ENCODE measurements at places on chromosomes 1 and 21. TPM values are rescaled to one million over a fixed set of nuclear protein-coding genes. Genes with fewer than 3 reads are reported as not detected.

GRCh38 chr1:211323156-211324063, 3.2 kb upstream of the TRAF5 start:
- no peaks in the 10 kb centered on the region for H3K36me3 ChIP-seq
- H3K27me3 ChIP-seq = no peaks in the 10 kb centered on the region
- no peak overlapping the region for H3K27ac ChIP-seq
- peaks cover 32% of the 10 kb centered on the region for H3K4me1 ChIP-seq

- H3K4me1 ChIP-seq = no peaks in the 10 kb centered on the region
- H3K4me3 ChIP-seq = no peak overlapping the region
- H3K27me3 ChIP-seq = peaks cover 8% of the 10 kb centered on the region
- no peak for DNase-seq
- H3K27ac ChIP-seq = no peak overlapping the region
- no peaks in the 10 kb centered on the region for H3K36me3 ChIP-seq
Observed at GRCh38 chr1:74579425-74579824, 67.0 kb upstream of the LRRC53 start.

DNA sequence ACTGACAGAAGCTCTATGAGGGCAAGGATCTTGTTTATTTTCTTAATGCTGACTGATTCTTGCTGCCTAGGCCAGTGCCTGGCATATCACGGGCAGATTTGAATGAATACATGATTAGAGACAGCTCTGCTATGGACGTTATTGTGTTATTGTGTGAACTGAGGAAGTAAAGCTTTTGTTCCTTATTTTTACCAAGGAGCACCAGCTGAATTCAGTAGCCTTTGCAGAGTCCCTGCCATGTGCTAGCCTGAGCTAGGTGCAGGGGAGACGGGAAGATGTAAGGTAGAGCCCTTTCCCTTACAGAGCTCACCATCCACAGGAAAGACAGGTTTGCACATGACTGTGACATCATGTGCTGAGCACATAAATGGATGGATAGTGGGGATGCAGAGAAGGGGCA, 36.0 kb upstream of the SCMH1 start:
- H3K27ac ChIP-seq = no peak overlapping the region
- no peaks in the 10 kb centered on the region for H3K4me1 ChIP-seq
- peaks cover 7% of the 10 kb centered on the region for H3K36me3 ChIP-seq
- peaks cover 72% of the 10 kb centered on the region for H3K27me3 ChIP-seq
- no peak overlapping the region for H3K4me3 ChIP-seq

GRCh38 chr1:64499966-64500365, 30.0 kb downstream of the CACHD1 start:
- peaks cover under 1% of the 10 kb centered on the region for H3K4me1 ChIP-seq
- no peak for DNase-seq
- H3K36me3 ChIP-seq = no peaks in the 10 kb centered on the region
- H3K4me3 ChIP-seq = no peak overlapping the region

DNA sequence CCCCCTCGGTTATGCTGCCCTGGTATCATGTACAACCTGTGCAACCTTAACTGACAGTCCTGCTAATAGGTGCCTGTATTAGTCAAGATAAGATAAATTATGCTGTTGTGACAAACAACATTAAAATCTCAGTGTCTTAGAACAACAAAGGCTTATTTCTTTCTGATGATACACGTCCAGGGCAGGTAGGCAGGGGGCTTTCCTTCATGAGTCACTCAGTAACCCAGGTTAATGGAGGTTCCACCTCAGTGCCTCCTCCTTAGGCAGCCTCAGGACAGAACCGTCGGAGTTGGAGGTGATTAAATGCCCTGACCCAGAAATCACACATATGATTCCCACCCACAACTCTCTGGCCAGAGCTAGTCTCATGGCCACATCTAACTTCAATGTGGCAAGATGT, 94.6 kb upstream of the CASZ1 start:
- no peak overlapping the region for H3K4me3 ChIP-seq

DNA sequence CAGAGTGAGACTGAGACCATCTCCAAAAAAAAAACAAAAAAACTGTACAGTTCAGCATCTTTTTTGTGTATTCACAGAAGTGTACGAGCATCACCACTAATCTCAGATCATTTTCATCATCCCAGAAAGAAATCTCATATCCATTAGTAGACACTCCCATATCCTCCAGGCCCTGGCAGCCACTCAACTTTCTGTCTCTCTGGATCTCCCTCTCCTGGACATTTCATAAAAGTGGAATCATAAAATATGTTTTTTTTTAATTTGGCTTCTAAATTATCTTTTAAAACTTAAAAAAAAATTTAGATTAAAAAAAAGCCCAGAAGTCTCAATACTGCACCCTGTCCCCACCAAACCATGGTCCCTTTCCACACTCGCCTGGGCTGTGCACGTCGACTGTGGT, 22.1 kb downstream of the RIPPLY3 start:
- no peak overlapping the region for H3K27ac ChIP-seq
- H3K36me3 ChIP-seq = no peaks in the 10 kb centered on the region
- no peak for DNase-seq
- H3K4me1 ChIP-seq = no peaks in the 10 kb centered on the region

- DNase-seq = no peak
- peaks cover 7% of the 10 kb centered on the region for H3K4me1 ChIP-seq
- peak overlapping the region; percentile 73 for H3K4me3 ChIP-seq
- peaks cover 3% of the 10 kb centered on the region for H3K36me3 ChIP-seq
- H3K27me3 ChIP-seq = peaks cover 37% of the 10 kb centered on the region
- H3K27ac ChIP-seq = no peak overlapping the region
Observed at GRCh38 chr1:55287723-55288122, 72.6 kb upstream of the USP24 start.

- peaks cover 6% of the 10 kb centered on the region for H3K4me1 ChIP-seq
- H3K4me3 ChIP-seq = no peak overlapping the region
- H3K36me3 ChIP-seq = peaks cover 3% of the 10 kb centered on the region
- peak; percentile 42 for DNase-seq
Observed at GRCh38 chr1:206658264-206658980, 23.1 kb downstream of the DYRK3 start.

GRCh38 chr1:206131037-206131436, 13.8 kb upstream of the AVPR1B start:
- H3K4me3 ChIP-seq = no peak overlapping the region
- H3K27me3 ChIP-seq = peaks cover 50% of the 10 kb centered on the region
- no peaks in the 10 kb centered on the region for H3K36me3 ChIP-seq
- no peak overlapping the region for H3K27ac ChIP-seq

DNA sequence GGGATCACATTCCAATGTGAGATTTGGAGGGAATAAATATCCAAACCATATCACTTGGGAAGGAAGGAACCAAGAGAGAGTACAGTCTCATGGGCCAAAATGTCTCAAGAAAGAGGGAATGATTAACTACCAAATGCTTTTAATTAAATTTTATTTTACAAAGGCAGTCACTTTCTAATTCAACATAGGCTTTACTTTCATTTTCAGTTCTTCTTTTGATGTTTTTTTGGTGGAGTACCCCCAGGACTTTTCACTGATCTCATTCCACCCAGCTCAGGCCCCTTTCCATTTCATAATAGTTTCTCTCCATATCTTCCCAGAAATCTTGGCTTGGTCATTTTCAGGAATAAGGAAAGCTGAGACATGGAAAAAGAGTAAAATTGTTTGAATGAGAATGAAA, 5.1 kb upstream of the SLAMF7 start:
- no peak for DNase-seq
- H3K27me3 ChIP-seq = no peaks in the 10 kb centered on the region
- H3K36me3 ChIP-seq = peaks cover 6% of the 10 kb centered on the region

- no peak overlapping the region for H3K27ac ChIP-seq
- peaks cover 78% of the 10 kb centered on the region for H3K27me3 ChIP-seq
- DNase-seq = no peak
- peaks cover 2% of the 10 kb centered on the region for H3K36me3 ChIP-seq
- H3K4me3 ChIP-seq = no peak overlapping the region
- H3K4me1 ChIP-seq = no peaks in the 10 kb centered on the region
Observed at GRCh38 chr1:37391211-37392011, 83.0 kb upstream of the ZC3H12A start.

- H3K27ac ChIP-seq = no peak overlapping the region
- peaks cover 4% of the 10 kb centered on the region for H3K36me3 ChIP-seq
- H3K27me3 ChIP-seq = peaks cover 27% of the 10 kb centered on the region
- peaks cover 9% of the 10 kb centered on the region for H3K4me1 ChIP-seq
Observed at GRCh38 chr1:66757722-66758240, 5.5 kb downstream of the DYNLT5 start.

DNA sequence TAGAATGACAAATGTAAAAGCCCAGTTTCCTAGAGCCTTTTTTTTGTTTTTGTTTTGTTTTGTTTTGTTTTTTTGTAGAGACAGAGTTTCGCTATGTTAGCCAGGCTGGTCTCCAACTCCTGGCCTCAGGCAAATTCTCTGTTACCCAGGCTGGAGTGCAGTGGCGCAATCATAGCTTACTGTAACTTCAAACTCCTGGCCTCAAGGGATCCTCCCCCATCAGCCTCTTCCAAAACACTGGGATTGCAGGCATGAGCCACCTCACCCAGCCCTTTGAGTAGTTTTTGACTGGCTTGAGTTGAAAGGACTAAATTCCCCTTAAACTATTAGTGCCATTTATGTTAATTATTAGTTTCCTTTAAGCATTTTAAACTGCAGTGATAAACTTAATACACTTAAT, 28.8 kb upstream of the ZBTB18 start:
- H3K36me3 ChIP-seq = peaks cover 2% of the 10 kb centered on the region
- no peak for DNase-seq
- H3K4me1 ChIP-seq = no peaks in the 10 kb centered on the region
- H3K27me3 ChIP-seq = peaks cover 33% of the 10 kb centered on the region

- no peaks in the 10 kb centered on the region for H3K36me3 ChIP-seq
- DNase-seq = no peak
- peaks cover 21% of the 10 kb centered on the region for H3K27me3 ChIP-seq
- H3K27ac ChIP-seq = no peak overlapping the region
- no peak overlapping the region for H3K4me3 ChIP-seq
Observed at GRCh38 chr1:228836427-228836826, 101.1 kb downstream of the RHOU start.

GRCh38 chr1:229035748-229036082, 235.2 kb upstream of the RAB4A start:
- no peaks in the 10 kb centered on the region for H3K27me3 ChIP-seq
- H3K27ac ChIP-seq = peak overlapping the region; percentile 78
- peak overlapping the region; percentile 73 for H3K4me3 ChIP-seq
- H3K4me1 ChIP-seq = peaks cover 66% of the 10 kb centered on the region
- H3K36me3 ChIP-seq = peaks cover 2% of the 10 kb centered on the region

- peaks cover 6% of the 10 kb centered on the region for H3K4me1 ChIP-seq
- peaks cover 30% of the 10 kb centered on the region for H3K27me3 ChIP-seq
- H3K27ac ChIP-seq = no peak overlapping the region
- no peak for DNase-seq
- no peaks in the 10 kb centered on the region for H3K36me3 ChIP-seq
Observed at GRCh38 chr21:41133874-41134522, 34.0 kb upstream of the BACE2 start.

DNA sequence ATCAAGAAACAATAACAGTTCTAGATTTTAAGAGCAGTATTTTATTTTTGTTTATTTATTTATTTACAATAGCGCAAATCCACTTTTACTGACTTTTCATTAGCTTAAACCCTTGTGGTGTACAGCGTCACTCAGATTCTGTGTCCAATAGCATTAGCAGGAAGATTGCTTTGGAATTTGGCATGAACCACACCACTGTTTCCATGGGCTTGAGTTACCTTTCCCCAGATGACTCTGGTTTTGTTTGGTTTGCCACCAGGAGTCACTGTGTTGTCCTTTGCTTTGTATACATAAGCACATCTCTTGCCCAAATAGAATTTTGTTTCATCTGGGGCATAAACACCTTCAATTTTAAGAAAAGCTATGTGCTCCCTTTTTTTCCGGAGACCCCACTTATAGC, 25.9 kb upstream of the SNRPE start:
- no peak for DNase-seq
- no peaks in the 10 kb centered on the region for H3K4me1 ChIP-seq
- H3K27me3 ChIP-seq = no peaks in the 10 kb centered on the region
- H3K36me3 ChIP-seq = peaks cover 9% of the 10 kb centered on the region

- H3K27ac ChIP-seq = no peak overlapping the region
- H3K27me3 ChIP-seq = peaks cover 85% of the 10 kb centered on the region
- no peaks in the 10 kb centered on the region for H3K36me3 ChIP-seq
- H3K4me3 ChIP-seq = no peak overlapping the region
- no peak for DNase-seq
Observed at GRCh38 chr1:208298593-208299269, 54.5 kb upstream of the PLXNA2 start.

GRCh38 chr1:204472660-204473059, 21.9 kb downstream of the PIK3C2B start:
- peaks cover 7% of the 10 kb centered on the region for H3K36me3 ChIP-seq
- no peaks in the 10 kb centered on the region for H3K27me3 ChIP-seq
- H3K4me3 ChIP-seq = no peak overlapping the region
- peaks cover 40% of the 10 kb centered on the region for H3K4me1 ChIP-seq
- no peak for DNase-seq

- no peak overlapping the region for H3K27ac ChIP-seq
- H3K4me1 ChIP-seq = no peaks in the 10 kb centered on the region
- DNase-seq = no peak
Observed at GRCh38 chr1:240399381-240399780, 212.6 kb downstream of the GREM2 start.

- peaks cover 12% of the 10 kb centered on the region for H3K36me3 ChIP-seq
- H3K27ac ChIP-seq = no peak overlapping the region
- H3K4me3 ChIP-seq = no peak overlapping the region
- no peak for DNase-seq
- H3K4me1 ChIP-seq = peaks cover 26% of the 10 kb centered on the region
- H3K27me3 ChIP-seq = no peaks in the 10 kb centered on the region
Observed at GRCh38 chr1:155178441-155179111, 4.9 kb downstream of the TRIM46 start.

- peaks cover 7% of the 10 kb centered on the region for H3K4me1 ChIP-seq
- no peak overlapping the region for H3K27ac ChIP-seq
- no peak overlapping the region for H3K4me3 ChIP-seq
- DNase-seq = no peak
- peaks cover 8% of the 10 kb centered on the region for H3K27me3 ChIP-seq
Observed at GRCh38 chr1:6426972-6427350, 2.4 kb downstream of the ESPN start.

DNA sequence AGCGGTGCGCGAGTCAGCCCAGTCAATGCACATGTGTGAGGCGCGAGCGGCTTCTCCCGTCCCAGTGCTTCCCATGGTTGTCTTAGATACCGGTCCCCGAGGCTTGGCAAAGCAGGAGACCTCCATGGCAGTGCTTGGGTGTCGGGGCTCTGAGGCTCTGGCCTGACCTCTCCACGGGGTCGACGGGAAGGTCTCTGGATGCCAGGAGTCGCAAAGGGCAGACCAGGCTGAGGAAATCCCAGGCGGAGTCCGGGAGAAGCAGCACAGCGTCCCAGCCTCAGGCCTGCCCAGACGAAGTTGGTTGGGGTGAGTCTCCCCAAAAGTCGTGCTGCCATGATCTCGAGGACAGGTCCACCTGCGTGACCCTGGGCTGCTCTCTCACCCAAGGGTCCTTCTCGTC, 3881.6 kb downstream of the SRGAP2C start:
- no peak for DNase-seq
- no peaks in the 10 kb centered on the region for H3K36me3 ChIP-seq
- no peaks in the 10 kb centered on the region for H3K4me1 ChIP-seq
- no peak overlapping the region for H3K4me3 ChIP-seq

Gene SUMO3
- 73.4 TPM for total RNA-seq

Gene SLAMF6
- 24.8 TPM for total RNA-seq

Gene KRTAP6-3
- not detected for total RNA-seq

Gene MTFR1L
- 37.4 TPM for total RNA-seq

Gene LIX1L
- 36.6 TPM for total RNA-seq

Gene C1orf115
- 0.50 TPM for total RNA-seq

Gene OR2T2
- not detected for total RNA-seq

Gene CSMD2
- not detected for total RNA-seq

Gene CD34
- 0.20 TPM for total RNA-seq

Gene LYSMD1
- 0.70 TPM for total RNA-seq

Measured in T-helper 17 cell (primary cell).